B cell (primary cell): ENCODE measurements at places on chromosomes 5 and 9.

DNA sequence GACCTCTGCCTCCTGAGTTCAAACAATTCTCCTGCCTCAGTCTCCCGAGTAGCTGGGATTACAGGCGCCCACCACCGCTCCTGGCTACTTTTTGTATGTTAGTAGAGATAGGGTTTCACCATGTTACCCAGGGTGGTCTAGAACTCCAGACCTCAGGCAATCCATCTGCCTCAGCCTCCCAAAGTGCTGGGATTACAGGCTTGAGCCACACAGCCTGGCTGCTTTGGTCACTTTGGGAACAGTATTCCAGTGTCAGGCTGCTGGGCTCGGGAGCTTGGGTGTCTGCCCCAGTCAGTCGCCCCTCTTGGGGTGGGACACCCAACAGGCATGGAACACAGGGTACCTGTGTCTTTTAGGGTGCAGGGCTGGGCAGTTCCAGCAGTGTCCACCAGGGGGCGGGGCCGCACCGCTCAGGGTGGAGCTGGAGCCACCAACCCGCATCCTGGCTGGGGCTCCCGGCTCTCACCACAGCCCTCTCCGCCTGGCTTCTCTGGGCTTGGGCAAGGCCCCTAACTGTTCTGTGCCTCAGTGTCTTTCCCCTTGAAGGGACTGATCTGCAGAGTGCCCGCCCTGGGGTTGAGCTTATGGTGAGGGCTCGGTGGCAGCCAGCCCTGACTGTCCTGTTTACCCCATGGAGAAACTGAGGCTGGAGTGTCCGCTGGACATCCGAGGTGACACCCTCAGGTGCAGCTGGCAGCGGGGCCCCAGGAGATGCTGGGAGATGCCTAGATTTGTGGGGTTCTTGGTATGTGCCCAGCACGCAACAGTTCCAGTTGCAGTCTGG is 6.4 kb upstream of the RNU6ATAC start:
- peak; percentile 59 for DNase-seq

- no peak for DNase-seq
Measured at GRCh38 chr5:86626149-86626548, 8.4 kb downstream of the COX7C start.

GRCh38 chr5:168578538-168579487 is at the start of gene PANK3:
Gene PANK3 (minus strand): TSS chr5:168579368. CDS start chr5:168579283, 85 bp downstream.
- DNase-seq, result no peak

DNA sequence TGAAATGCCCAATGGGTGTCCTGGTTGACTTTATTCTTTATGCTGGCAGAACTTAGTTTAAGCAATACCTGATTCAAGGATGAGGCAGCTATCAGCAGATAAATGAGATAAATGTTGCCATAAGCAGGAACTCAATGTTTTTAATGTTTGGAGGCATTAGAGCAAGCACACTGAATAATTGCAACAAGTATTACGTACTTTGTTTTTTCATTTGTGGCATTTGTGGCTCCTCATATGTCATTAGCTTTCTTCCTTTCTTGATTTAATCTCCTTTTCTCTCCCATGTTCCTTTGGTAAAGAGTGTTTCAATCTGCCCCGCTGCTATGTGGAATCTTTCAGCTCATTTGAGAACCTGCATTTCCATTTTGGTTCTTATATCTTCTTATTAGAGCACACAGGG is 6.4 kb upstream of the NR3C1 start:
- DNase-seq, result no peak

GRCh38 chr9:107973451-107973850 is 483.9 kb upstream of the KLF4 start:
- DNase-seq, result no peak

DNA sequence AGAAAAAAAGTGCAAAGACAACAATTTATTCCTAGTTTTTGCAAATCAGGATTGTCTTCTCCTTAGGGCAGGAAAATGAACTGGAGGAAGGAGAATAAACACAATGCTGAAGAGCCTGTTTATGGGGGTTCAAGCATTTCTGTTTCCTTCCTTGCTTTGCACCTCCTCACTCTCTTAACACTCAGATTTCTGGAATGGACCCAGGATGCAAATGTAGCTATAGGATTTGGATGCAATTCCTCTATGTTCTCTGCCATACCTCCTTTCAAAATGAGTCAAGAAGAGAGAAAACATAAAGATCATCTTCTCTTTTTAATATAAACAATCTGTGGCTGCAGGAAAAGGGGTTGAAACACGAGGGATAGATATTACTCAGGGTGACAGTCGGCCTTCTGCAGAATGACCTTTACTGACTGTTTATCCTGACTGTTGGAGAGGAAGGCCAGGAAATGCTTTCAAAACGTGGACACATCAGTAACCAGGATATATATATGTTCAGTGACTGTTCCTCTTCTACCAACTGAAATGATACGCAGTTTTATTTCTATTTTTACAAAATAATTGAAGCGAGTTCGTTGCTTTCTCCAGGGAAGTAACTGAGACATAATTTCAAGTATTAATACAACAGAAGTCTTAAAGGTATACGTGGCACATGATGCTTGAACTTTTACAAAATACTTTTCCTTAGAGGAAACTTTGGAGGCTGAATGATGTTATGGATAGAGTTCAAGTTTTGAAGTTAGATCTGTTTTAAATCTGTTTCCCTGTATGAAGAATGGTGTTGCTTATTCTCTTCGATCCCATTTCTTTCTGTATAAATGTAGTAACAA is 44.4 kb downstream of the ACTBL2 start:
- no peak for DNase-seq

DNA sequence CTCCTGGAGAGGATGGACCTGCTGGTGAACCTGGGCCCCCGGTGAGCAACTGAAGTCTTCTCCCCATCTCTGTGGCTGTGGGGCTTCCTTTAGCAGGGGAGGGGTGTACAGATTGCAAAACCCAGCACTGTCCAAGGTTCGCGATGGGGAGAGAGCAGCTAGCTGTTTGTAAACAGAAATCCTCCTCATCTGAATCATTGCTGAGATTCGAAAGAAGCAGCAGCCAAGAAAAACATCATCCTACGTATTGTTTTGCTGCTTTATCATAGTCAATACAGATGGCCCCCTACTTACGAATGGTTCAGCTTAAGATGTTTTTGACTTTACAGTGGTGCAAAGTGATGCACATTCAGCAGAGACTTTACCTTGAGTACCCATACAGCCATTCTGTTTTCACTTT is 80.0 kb upstream of the TGFBR1 start:
- no peak for DNase-seq

GRCh38 chr9:133463234-133463863 is 3.6 kb downstream of the CACFD1 start:
- no peak for DNase-seq

- DNase-seq, result no peak
Measured at GRCh38 chr5:119878712-119879111, 249.4 kb downstream of the FAM170A start.

GRCh38 chr9:110520120-110520701 is 59.3 kb downstream of the SVEP1 start:
- no peak for DNase-seq

- peak; percentile 75 for DNase-seq
Measured at GRCh38 chr5:143402553-143403333, 743 bp downstream of the NR3C1 start.

DNA sequence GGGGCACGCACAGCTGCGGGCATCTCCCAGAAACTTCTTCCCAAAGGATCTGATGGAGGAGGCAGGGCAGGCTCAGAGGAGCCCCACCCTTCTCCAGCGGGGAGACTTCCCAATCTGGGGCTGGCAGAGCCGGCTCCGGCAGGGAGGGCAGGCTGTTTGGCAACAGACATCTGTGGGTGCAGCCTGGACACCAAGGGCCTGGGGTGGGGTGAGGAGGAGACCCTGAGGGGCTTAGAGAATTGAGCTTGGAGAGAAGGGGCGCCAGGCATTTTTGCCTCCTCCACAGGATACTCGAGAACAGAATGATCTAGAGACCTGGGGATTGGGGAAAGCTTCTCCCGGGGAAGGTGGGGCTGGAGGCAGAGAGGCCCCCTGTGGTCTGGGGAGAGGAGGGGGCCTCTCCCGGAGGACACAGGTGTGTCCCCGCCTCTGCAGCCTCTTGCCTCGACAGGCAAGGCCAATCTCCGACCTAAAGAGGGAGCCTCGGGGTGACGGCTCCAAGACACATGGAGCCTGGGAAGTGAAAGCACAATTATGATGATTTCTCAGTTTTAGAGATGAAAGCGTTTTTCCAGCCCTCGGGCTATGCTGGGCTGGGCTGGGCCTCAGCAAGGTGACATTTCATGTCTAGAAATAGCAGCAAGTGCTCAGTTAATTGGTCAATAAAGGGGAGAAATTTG is 8.4 kb downstream of the LHX3 start:
- DNase-seq, result no peak

GRCh38 chr9:105198865-105199264 is 45.6 kb upstream of the SLC44A1 start:
- no peak for DNase-seq

- DNase-seq, result no peak
Measured at GRCh38 chr5:94463739-94464138, 154.7 kb downstream of the KIAA0825 start.

DNA sequence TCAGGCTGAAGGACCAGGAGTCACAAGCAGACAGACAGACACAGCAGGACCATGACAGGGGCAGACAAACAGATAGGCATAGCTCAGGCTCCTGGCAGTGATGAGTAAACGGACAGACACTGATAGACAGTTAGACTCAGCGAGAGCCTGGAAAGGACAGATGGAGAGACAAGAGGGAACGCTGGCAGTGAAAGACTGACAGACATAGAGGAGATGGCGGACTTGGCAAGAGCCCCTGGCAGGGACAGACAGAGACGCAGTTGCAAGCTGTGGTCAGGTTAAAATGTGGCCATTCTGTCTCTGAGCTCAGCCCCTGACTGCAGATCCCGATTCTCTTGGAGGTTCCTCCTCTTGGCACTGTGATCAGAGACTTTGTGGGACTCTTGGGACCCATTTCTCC is 13.6 kb downstream of the CSF2 start:
- DNase-seq, result no peak

DNA sequence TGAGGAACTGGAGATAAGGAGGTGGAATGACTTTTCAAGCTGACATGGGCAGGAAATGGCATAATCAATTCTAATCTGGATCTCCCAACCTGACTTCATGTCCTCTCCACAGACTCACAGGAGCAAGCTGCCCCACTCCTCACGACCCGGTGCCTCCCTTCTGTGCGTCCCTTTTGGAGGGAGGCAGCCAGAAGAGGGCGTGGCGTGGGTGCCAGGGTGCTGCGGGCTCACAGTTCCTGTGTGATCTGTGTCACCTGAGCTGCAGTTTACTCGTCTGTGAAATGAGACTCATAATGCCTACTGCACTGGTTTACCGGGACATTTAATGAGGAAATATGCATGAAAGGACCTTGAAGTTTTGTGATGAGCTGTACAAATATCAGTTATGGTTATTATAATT is 207.4 kb downstream of the DAB2IP start:
- DNase-seq, result peak; percentile 38

DNA sequence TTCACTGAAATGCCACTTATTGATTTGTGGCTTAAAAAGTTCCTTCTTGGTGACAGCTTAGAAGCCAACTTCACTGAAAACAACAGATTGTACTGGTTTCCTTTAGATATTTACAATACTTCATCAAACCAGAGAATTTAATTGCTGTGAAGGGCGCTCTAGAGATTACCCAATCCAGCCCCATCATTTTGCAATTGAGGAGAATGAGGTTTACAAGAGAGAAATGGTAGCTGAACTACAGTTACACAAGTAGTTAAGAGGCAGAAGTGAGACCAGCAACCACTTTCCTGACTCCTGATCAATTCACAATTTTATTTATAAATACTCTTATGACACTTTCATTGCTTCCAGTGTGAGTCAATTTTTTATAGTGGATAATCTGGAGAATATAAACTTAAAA is 103.5 kb upstream of the APC start:
- no peak for DNase-seq

DNA sequence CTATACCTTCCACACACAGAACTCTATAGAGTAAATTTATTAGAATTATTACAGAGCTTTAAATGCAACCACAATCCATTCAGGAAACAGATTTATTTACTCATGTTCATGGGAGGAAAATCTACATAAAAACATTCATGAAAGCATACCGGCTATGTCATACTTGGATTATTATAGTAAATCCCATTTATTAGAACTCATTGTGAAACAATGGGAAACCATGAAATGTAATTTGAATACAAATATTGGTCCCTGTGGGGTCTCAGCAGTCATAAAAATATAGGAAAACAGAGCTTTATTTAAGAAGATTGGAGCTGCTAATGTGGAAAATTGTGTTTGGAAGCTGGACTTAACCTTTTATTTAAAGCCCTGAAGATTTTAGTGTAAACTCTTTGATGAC is 80.7 kb downstream of the HAPLN1 start:
- DNase-seq, result no peak

- DNase-seq, result no peak
Measured at GRCh38 chr9:79433703-79434102, 138.1 kb upstream of the TLE4 start.

DNA sequence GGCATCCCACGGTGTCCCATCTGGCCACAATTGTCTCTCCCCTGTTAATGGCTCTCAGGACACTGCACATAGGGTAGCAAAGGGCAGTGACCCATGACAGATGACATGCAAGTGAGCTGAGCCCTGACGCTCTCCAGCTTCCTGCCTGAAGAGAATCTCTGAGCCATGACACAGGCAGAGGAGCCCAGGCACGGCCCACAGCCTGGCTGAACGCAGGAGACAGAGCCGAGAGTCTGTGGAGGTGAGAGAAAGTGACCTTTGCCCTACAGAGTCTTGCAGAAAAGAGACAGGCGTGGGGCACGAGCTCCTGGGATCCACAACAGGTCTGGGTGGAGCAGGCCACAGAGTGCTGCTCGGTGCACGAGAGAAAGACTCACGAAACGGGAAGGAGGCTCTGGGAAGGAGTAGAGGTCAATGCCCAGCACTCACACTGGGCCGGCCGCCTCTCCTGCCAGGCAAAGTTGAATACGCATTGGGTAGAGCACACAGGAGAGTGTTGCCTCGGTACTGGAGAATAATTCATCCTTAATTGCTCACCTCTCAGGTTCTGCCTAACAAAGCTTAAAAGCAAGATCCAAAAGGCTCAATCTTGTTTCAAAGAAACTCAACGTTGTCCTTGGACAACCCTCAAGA is 90.3 kb downstream of the MRPL36 start:
- DNase-seq, result no peak

DNA sequence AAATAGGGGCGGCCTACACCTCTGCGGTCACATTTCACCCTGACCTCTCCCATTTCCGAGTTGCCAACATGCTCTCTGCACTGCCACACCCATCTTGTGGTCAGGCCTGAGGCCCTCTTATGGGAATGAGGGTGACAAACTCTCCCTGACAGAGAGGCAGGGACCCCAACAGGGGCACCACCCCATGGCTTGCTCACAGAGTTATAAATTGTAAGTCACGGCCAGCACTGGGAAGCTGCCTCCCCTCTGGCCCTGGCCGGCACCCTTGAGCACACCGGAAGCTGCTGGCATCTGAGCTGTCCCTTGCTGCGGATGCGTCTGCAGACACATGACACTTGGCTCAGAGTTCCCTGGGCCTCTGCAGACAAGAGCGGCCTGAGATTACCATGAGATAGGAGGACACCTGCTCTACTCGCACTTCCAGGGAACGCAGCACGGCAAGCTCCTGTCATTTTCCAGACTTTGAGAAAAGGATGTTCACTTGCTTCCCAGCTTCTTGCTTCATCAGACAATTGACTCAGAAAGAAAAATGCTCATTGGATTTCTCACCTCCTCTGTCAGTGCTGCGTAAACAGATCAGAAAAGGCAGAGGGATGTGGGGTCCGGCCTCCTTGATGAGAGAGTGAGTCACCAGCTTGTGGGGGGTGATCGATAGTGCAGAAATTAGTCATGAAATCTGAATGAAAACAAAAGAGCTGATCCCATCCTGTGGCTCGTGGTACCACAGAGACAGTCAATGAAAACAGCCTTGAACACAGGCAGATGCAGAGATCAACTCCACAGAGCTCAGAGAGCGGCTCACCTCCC is 269.8 kb downstream of the SYK start:
- DNase-seq, result no peak

GRCh38 chr9:133151041-133151440 is 12.7 kb downstream of the GBGT1 start:
- DNase-seq, result no peak
